ENCODE measurements at places on chromosomes 3 and 15. TPM values are rescaled to one million over a fixed set of nuclear protein-coding genes. Genes with fewer than 3 reads are reported as not detected.

KLHL25 gene
- 3.0 TPM for total RNA-seq

BSN gene
- total RNA-seq, result 0.17 TPM

HERC2 gene
- 17.1 TPM for total RNA-seq

IMPG2 gene
- under 0.01 TPM for total RNA-seq

TRPC1 gene
- 8.2 TPM for total RNA-seq

GTPBP8 gene
- total RNA-seq, result 40.2 TPM

CILP gene
- total RNA-seq, result under 0.01 TPM

KCNAB1 gene
- total RNA-seq, result not detected
